ENCODE measurements at places on chromosomes 7 and 10.
A peak's percentile ranks its signal among the peaks of the same experiment; 100 is the strongest.

DNA sequence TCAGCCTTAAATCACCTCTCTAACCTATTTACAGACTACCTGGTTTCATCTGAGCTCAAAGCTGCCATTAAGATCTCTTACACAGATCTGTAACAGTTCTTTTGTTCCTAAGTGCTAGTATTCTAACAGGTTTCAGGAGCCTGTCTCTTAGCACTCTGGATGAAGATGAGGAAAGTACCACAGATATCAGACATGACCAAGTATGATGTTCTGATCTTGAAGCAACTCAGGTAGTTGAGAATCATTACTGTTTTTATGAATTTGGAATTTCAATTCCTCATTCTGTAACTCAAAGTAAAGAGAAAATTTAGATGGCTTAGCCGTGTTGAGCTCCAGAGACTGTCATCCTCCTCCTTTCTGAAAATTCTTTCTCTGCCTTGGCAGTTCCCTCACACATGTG, 30.8 kb downstream of the CCDC186 start:
- DNase-seq = no peak

DNA sequence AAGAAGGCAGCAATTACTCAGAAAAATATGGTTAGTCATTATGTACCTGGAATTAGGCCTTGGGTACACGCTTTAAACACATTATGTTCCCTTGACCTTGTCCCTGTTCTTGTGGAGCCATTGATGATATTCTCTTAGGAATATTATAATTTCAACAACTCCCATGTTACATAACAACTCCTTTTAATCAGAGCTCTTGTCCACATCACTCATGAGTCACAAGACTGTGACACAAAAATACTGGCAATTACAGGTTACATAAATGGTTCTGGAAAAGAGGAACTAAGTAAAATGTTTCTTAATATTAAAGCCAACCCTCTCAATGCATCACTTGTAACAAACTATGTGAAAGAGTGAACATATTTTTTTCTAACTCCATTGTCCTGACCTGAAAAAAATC, 143.8 kb upstream of the PCLO start:
- DNase-seq = no peak

GRCh38 chr10:58952162-58952601, 224.3 kb upstream of the PHYHIPL start:
- no peak for DNase-seq

GRCh38 chr7:44286618-44287487, 38.5 kb downstream of the CAMK2B start:
- DNase-seq = no peak

DNA sequence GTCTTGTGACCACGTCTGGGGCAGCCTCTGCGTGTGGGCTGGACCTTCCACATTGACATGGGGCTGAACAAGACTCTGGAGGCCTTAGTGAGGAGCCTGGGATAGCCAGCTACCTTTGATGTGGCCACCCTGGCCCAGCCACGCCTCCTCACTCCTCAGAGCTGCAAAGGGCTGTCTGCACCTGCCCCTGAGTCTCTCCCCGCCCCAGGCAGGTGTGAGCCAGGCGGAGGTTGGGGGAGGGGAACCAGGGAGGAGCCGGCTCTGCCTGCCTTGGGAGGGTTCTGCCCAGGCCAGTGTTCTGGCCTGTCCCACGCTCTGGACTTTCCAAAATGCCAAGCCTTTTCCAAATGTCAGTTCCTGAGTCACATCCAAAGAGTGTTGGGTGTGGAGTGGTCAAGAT, 72.2 kb downstream of the GTF2IRD1 start:
- no peak for DNase-seq

- DNase-seq = no peak
Measured at GRCh38 chr7:112407261-112407660, 43.0 kb upstream of the IFRD1 start.

- no peak for DNase-seq
Measured at GRCh38 chr10:50396491-50397311, 145.4 kb upstream of the ASAH2 start.

DNA sequence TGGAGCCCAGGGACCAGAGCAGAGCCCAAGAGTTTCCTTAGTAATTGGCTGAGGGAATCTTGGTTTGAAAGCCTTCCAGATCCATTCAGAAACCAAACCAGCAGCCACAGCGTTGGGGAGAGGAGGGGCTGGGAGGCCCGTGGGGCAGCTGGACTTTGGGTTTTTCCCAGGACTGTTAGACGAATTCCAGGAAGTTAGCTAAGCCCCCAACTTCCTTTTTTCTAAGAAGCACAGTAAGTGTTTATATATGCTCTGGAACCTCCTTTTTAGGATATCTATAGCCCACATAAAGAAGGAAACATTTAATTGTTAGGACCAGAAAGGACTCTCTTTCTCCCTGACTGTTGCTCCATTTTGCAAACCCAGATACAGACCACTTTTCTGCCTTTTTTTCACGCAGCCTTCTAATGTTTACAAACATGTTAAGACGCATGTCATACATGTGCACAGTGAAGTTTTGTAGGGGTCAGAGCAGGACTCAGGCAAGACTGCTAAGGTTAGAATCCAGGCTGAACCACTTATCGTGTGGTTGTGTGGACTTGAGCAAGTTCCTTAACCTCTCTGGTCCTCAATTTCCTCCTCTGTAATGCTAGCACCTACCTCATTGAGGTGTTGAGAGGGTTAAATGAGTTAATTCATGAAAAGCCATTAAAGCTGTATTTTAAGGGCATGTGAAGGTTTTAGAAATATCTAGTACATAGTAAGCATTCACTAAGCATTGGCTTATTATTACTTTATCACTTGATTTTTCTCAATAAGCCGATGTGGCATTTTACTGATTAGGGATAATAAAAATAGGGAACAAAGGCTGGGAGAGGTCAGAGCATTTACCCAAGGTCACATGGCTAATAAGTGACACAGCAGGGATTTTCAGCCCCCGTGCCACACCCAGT, 42.4 kb downstream of the TBATA start:
- no peak for DNase-seq

GRCh38 chr10:113381416-113381815, 171.4 kb upstream of the HABP2 start:
- no peak for DNase-seq

DNA sequence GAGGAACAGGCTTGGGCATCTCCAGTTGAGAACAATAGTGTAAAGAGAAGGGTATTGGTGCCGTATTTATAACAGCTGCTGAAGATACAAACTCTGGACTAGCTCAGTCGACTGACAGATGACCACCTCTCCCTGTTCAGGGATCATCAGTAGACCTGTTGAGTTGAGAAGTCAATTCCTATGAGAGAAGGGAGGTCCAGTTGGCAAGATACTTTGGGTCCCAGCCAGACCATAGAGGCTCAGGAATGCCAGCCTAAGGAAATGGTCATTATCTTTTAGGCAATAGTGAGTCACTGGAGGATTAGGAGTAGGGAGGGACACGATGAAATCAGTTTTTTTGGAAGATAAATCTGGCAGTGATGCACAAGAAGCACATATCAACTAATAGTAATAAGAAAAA, 202.9 kb downstream of the TRIL start:
- no peak for DNase-seq

DNA sequence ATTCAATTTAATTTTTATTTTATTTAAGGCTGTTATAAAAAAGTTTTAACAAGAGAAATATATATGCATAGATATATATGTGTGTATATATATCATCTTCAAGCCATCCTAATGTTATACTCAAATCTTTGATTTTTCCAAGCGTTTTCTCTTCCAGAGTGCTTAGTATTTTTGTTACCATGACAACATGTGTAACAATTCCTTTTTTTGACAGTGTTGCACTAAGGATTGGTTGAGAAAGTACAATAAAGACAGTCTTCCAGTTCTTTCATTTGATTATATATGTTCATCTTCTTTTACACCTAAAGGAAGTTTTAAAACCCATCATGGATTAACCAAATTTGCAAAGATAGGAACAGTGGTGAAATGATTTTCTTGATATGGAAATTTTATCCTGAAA, 171.7 kb downstream of the KLF6 start:
- DNase-seq = no peak

DNA sequence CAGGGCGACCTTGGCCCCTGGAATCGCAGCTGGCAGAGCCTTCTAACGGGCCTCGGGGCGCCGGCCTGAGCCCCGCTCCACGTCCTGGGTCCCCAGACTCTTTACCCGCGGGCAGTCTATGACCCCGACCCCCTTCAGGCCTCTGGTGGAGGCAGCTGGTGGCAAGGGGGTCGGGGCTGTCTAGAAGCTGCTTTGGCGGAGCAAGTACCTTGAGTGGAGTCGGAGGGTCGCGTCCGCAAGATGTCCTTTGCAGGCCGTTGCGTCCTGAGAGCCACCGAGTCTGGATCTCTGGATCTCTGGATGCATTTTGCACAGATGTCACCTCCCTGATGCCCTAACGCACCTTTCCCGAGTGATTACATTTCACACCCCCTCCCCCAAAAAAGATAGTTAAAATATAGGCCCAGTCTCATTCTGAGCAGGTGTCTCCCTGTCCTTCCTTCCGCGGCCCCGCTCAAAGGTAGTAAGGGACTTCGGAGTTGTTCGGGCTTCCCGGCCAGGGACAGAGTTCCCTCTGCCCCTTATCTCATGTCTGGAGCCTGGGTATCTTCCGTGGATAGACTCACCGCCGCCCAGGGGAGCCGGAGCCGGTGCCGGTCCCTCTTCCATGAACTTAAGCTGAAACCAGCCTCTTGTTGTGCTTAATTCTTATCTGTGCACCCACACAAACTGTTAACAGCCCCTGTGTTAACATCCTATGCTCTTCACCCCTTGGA, 457 bp downstream of the ACADSB start:
- DNase-seq = peak; percentile 34

DNA sequence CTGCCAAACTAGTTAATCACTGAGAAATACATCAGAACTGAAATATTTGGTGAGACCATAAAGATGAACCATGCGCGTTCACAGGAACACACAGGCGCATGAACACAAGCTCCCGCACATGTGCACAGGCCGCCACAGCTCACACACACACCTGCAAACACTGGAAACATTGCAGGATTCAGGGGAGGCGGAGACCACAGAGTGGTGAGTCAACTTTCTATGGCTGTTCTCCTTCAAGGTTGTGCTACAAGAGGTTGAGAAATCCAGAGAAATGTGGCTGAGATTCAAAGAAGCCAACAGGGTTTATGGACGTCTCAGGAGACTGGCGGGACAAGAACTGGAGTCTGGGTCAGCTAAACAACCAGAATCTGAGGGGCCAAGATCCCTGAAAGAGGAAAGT, 17.8 kb downstream of the ESYT2 start:
- DNase-seq = no peak

- no peak for DNase-seq
Measured at GRCh38 chr7:29561271-29561670, 2.4 kb upstream of the PRR15 start.

DNA sequence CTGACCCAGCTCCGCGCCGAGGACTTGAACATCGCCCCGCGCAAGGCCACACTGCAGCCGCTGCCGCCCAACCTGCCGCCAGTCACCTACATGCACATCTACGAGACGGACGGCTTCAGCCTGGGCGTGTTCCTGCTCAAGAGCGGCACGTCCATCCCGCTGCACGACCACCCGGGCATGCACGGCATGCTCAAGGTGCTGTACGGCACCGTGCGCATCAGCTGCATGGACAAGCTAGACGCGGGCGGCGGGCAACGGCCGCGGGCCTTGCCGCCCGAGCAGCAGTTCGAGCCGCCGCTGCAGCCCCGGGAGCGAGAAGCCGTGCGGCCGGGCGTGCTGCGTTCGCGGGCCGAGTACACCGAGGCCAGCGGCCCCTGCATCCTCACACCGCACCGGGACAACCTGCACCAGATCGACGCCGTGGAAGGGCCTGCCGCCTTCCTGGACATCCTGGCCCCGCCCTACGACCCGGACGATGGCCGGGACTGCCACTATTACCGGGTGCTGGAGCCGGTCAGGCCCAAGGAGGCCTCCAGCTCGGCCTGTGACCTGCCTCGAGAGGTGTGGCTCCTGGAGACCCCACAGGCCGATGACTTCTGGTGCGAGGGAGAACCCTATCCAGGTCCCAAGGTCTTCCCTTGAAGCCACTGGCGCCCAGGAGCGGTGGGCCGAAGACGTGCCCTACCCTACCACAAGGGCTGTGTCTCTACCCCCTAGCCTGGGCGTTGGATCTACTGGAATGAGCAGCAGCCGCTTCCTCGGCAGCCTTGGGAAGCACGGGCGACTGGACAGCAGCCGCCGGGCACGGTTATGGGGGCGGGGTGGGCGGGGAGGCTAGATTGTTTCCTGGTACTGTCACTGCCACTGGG, 945 bp downstream of the ADO start:
- DNase-seq = peak; percentile 34

DNA sequence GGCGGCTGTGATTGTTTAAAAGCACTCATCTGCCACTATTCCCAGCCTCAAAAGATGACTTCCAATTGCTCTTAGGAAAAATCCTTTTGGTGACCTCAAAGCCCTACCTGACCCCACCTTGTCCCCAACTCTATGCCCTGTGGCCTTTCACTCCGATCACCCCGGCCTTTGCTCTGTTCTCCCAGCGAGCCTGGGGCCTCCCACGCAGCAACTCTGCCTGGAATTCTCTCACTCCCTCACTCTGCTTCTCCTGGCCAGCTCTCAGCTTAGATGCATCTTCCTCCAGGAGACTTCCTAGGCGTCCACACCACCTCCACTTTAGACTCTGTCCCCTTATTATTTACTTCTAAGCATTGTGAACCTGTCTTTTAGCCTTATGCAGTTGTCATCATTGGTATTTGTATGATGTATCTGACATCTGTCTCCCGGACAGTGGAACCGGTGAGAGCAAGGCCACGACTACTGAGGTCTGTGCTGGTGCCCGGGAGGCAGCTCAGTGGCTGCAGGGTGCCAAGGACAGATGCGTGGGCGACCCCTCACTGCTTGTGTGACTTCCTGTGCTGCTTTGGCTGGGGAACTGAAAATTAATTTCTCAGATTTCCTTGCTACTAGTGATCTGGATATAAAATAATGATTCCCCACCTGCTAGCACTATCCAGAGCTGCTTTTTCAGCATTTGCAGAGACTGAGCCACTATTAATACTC, 63.0 kb downstream of the PIP4K2A start:
- DNase-seq = no peak

- DNase-seq = no peak
Measured at GRCh38 chr10:10056961-10057360, 960.7 kb upstream of the CELF2 start.

- peak; percentile 62 for DNase-seq
Measured at GRCh38 chr10:100184840-100185239, 989 bp downstream of the ERLIN1 start.

- DNase-seq = no peak
Measured at GRCh38 chr10:49300140-49300974, 1.4 kb downstream of the C10orf71 start.

DNA sequence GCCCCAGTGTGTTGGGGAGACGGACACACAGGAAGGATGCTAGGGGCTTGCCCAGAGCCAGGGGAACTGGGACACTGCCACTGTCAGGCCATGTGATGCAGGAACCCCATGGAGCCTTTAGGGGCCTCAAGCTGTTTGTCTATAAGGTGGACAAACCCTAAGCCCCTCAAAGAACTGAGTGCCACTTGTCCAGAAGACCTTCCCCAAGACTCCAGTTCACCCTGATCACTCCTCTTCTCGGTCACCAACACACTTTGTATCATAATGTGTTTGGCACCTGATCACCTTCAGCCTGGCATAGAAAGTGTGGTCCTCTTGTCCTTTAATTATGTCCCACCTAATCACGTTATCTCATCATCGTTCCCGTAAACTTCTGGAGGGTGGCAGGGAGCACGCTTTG, 700 bp downstream of the H2BK1 start:
- peak; percentile 50 for DNase-seq

GRCh38 chr10:112224933-112225529, 41.5 kb upstream of the GPAM start:
- no peak for DNase-seq
